ENCODE measurements at places on chromosomes 16 and 17.

- DNase-seq = peak; percentile 35
These were observed 7.0 kb upstream of the C1QTNF8 start for GRCh38 chr16:1102921-1103635.

DNA sequence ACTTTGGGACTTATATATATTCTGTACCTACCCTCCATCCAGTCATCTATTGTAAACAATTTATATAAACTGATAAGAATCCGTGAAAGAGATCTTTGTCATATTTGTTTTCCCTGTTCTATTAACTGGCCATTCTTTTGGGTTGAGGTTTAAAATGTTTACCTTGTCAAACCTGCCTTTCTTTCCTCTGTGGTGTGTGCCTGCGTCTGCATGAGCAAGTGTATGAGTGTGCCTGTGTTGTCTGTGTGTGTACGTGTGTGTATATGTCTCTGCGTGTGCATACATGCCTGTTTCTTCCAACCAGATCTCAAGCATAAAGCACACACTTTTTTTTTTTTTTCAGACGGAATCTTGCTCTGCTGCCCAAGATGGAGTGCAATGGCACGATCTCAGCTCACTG is 201.5 kb downstream of the C16orf95 start:
- no peak for DNase-seq

DNA sequence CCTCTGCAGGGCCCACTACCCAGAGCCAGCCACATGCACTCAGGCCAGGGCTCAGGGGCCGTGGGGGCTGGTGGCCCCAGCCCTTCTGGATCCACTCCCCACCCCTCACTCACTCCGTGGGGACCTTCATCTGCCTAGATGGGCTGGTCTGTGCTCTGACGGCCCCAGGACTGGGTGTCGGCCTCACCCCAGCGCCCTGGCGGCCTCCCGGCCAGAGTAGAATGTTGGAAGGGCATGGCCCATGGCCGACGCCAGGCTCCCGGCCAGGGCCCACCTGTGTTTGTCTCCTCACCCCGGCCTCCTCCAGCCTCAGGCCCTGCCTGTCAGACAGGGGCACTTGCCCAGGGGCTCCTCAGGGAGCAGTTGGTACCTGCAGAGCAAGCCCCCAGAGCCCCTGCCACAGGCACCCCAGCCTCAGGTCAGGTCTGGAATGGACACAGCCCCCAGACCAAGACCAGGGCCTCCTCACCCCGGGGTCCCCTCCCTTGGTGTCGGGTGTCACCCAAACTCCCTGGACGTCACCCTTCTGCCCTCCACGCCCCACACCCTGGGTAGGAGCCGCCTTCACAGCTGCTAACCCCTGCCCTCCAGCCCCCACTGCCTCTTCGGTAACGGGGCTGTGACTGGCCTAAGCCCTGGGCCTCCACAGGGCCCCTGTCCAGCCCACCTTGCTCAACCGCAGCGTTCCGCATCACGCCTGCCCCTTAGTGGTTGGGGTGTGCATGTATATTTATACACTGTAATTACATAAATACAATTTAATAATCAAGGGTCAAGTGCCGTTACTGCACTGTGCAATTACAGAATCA is 3.0 kb upstream of the CDH15 start:
- no peak for DNase-seq

DNA sequence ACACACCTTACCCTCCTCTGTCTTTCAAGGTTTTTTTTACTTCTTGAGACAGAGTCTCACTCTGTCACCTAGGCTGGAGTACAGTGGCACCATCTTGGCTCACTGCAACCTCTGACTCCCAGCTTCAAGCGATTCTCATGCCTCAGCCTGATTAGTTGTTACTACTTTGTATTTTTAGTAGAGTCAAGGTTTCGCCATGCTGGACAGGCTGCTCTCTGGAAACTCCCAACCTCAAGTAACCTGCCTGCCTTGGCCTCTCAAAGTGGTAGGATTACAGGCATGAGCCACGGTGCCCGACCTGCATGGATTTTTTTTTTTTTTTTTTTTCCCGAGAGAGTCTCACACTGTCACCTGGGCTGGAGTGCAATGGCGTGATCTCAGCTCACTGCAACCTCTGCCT is 273.2 kb downstream of the RBFOX1 start:
- no peak for DNase-seq

DNA sequence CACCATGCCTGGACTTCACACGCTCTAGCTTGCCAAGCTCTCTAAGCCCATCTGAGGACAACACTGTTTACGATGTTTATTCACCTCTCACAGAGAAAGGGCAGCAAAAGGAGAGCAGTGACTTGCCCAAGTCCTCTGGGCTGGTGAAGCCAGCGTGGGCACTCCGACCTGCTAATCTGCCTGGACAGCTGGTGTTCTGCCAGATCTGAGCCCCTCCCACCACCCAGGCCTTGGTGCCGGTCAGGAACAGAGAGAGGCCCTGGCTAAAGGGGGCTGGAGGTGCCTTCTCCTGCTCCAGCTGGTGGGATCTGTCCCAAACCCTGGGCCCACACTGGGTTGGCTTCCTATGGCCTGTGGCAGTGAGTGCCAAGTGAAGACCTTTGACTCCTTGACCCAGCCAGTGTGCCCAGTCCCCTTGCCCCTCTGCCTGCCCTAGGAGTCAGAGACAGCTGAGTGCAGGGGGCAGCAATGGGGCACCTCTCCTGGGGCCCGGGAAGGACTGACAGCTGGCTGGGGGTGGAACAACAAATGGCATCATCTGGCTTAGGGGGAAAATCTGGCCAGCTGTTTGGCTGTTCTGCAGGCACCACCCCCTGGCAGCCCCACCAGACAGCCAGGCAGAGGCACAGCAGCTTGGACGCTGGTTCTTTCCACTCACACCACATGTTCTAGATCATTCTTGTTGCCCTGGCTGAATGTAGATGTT is 1.8 kb upstream of the SLC4A1 start:
- DNase-seq = no peak

- peak; percentile 6 for DNase-seq
These were observed 27.3 kb downstream of the SLFN11 start for GRCh38 chr17:35345926-35346771.

Data from stimulated activated CD8-positive, alpha-beta memory T cell treated with anti-CD3 and anti-CD28 coated beads, Interleukin-15, amount 100 ng/mL, for 1 hour (primary cell).